Fibroblast of the aortic adventitia (primary cell): ENCODE measurements at places on chromosomes 16 and 17. TPM values are rescaled to one million over a fixed set of nuclear protein-coding genes. Genes with fewer than 3 reads are reported as not detected.

Gene ENGASE
- 8.4 and 18.6 TPM in 2 replicates for total RNA-seq

Gene HCRT
- not detected in 2 replicates for total RNA-seq

Gene ALOX12
- 0.65 TPM in 1 of 2 replicates, not detected in the other for total RNA-seq

Gene WNT9B
- total RNA-seq, result 0.09 TPM in 1 of 2 replicates, not detected in the other

Gene ATXN7L3
- total RNA-seq, result 36.6 and 108 TPM in 2 replicates

Gene PRSS36
- 1.1 and 3.8 TPM in 2 replicates for total RNA-seq

Gene ADGRG1
- total RNA-seq, result 1.6 and 9.8 TPM in 2 replicates
